ENCODE measurements at places on chromosomes 3 and 15.

DNA sequence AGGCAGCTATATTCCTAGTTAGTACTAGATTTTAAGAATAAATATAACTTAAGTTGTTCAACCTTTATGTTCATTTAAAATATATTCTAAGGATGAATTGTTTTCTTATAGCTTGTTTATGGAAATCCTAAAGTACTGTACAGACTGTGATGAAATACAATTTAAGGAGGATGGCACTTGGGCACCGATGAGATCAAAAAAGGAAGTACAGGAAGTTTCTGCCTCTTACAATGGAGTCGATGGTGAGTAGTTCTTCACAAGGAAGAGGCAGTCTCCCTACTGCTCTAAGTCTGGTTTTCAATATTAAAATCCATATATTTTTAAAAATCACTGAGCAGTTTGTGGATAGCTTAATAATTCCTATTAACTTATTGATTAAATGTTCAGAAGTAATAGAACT lies 29.6 kb downstream of the CALML4 start:
- no peak for DNase-seq

- DNase-seq, result no peak
These were observed 3.8 kb upstream of the SLCO3A1 start for GRCh38 chr15:91849749-91850161.

GRCh38 chr15:85749261-85750151 lies 45.2 kb downstream of the KLHL25 start:
- DNase-seq, result no peak

GRCh38 chr15:49462232-49462844 lies 39.3 kb downstream of the FGF7 start:
- DNase-seq, result no peak

DNA sequence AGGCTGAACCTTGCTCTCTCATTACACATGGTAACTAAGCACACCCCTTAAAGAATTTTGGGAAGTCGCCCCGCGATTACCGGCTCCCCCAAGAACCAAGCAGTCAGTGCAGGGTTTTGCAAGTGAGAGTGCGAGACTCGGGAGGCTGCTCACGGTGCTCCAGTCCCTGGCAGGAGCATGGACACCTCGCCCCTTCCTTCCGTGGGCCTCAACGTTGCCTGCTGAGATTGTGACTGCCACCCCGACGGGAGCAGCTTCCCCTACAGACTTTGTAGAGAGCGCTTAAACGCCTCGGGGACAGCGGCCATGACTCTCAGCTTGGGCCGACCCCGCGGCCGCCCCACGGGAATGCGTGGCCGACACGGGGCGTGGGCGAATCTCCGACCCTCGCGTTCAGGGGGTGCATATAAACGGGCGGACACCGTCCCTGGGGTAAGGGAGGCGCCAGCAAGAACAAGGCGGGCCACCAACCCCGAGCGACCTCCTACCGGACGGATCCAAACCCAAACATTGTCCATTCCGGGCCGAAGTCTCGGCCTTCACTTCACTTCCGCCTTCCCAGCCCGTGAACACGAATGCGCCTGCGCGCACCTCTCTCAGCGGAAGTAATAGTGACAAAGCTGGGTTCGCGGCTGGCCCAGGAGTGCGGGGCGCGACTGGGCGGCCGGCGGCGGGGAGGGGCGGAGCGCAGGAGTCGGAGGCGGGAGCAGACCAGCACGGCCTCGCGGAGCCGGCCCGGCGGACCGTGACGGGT lies at the start of gene ATP2C1:
TSS of gene ATP2C1 (plus strand) at position 709 of the 754 bp plus-strand sequence. CDS start 686 bp downstream, outside the sequence.
- DNase-seq, result peak; percentile 86

GRCh38 chr3:13483286-13483685 lies 3.2 kb downstream of the HDAC11 start:
- DNase-seq, result no peak

DNA sequence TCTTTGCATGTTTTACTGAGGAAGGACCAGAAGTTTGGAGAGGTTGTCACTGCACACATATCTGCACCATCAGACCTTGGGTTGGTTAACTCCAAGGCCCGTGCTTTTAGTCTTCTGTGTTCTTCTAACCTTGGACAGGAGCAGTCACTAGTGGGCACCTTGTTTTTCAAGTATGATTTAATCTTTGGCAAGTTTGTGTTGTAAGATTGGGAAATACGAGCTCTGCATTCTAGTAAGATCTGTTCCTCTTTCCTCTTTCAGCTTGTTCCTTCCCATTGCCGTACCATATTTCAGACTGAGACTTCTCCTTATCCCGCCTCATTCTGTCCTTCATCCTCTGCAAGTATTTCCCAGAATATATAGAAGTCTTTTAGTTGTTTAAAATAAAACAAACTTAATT lies 5.1 kb downstream of the TMOD2 start:
- no peak for DNase-seq

- DNase-seq, result no peak
These were observed 135.1 kb upstream of the ICE2 start for GRCh38 chr15:60614028-60614427.

DNA sequence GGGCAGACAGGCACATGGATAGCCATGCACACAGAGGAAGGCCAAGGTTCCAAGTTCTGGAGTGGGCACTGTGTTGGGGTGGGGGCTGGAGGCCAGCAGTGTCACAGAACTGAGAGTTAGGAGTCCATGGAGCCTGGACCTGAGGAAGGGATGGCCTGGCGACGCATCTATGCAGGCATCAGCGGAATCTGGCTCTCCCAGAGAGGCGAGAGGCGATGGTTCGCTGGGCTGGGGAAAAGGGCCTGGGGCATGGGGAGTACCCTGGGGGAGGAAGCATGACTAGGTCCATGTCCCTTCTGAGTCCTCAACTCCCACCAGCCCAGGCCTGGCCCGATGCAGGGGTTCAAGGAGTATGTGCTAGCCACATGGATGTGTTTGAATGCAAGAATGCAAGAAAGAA lies 192.8 kb upstream of the LINGO1 start:
- DNase-seq, result no peak

- no peak for DNase-seq
These were observed 289.1 kb downstream of the GAP43 start for GRCh38 chr3:115912372-115912771.

DNA sequence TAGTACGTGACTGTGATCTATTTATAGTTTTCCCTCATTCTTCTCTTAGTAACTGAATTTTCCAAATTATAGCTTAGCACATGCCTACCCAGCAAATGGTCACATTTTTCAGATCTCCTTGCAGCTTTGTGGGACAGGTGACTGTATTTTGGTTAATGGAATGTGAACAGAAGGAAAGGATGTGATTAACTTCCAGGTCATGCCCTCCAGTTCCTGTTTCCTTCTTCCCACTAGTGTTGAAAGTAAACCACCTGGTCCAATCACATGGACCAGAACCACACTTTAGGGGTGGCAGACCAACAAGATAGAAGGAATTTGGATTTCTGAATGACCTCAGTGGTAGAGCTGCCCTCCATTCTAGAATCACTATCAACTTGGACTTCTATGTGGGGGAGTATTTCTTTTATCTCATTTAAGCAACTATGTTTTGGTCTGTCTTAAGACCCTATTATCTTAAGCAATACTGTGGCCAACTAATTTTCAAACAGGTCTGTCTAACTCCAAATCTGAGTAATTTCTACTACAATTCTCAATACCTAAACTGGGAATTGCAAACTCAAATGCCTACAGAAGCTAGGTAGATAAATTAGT lies 76.0 kb upstream of the TSC22D2 start:
- no peak for DNase-seq

DNA sequence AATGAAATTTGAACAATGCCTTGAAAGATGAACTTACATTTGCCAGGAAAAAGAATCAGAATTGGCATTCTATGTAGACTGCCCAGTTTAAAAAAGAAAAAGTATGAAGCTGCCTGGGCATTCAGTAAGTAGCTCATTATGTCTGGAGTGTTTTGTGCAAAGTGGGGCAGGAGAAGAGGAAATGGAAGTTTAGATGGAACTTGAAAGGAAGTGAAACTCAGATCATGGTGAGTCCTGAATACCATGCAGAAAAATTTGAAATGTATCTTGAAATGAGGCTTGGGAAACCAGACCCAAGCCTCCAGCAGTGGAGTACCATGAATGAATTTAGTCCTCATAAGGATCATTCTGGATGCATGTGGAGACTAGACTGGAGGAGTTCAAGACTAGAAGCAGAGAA lies 4.8 kb upstream of the MORC1 start:
- no peak for DNase-seq

- DNase-seq, result no peak
These were observed 39.8 kb downstream of the CEMIP start for GRCh38 chr15:80819001-80819400.

- no peak for DNase-seq
These were observed 78.2 kb upstream of the UMPS start for GRCh38 chr3:124652009-124652408.

GRCh38 chr3:100106094-100106493 lies 8.2 kb downstream of the FILIP1L start:
- DNase-seq, result no peak

DNA sequence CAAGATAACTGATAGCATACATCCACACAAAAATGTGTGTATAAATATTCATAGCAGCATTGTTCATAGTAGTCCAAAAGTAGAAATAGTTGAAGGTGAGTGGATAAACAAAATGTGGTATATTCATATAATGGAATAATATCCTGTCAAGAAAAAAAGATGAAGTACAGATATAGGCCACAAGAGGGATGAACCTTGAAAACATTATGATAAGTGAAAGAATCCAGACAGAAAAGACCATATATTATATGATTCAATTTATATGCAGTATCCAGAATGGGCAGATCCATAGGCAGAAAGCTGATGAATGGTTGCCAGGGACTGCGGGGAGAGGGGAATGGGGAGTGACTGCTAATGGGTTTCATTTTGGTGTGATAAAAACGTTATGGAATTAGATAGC lies 54.3 kb upstream of the TNIK start:
- DNase-seq, result no peak
